HuH-7 (cell line): ENCODE measurements at places on chromosomes 16 and 17.

DNA sequence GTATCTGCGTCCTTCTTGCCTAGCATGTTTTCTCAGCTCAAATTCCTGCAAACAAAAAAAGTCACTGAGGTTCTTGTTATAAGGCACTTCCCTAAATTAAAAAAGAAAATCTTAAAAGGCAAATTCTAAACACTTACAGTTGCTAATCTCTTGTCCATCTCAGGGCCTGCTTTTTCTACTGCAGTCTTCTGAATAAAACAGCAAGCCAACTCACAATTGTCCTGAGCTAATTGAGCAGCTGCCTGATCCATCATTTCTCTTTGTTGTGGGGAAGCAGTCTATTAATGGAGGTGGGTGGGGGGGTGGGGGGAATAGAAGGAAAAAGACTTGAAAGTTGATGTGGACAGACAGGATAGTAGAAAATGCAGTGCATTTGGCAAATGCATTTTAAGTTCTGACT, 27.0 kb downstream of the SETD6 start:
- no peak for DNase-seq

- DNase-seq = no peak
These were observed 4.0 kb downstream of the GPRC5C start for GRCh38 chr17:74435775-74436359.

GRCh38 chr17:5000237-5000639, 2.5 kb downstream of the KIF1C start:
- no peak for DNase-seq

DNA sequence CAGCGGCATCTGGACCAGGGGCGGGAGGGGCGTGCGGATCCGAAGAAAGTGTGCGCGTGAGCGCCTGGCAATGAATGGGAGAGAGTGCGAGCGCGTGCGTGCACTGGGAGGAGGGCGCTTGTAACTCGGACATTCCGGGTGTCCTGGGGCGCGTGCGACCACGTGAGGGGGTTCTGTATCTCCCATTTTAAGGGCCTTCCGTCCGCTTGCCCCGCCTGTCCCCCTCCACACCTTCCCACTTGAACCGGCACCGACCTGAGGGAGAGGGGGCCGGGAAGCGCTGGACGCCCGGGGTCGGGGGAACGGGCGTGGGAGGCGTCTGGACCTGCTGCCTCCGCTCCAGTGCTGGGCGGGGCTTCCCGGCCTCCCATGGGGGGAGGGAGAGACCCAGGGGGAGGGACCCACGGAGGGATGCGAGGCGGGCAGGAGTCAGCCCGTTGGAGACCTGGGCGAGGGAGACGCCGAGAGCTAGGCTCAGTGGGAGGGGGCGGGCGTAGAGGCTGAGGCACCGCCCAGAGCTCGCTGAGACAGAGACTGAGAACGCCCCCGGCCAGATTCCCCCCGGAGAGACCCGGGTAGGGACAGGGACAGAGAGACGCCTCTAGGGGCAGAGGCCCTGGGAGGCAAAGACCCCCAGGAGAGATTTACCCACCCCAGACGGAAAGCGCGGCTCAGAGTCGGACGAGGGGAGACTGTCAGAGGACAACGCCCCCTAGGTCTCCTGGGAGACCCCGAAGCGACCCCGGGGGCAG, at the start of gene KREMEN2:
TSS of gene KREMEN2 (plus strand) at position 553 of the 752 bp plus-strand sequence. CDS start 246 bp downstream, outside the sequence.
- peak; percentile 87 for DNase-seq

GRCh38 chr17:30819971-30820705, 4.4 kb downstream of the CRLF3 start:
- DNase-seq = no peak

- no peak for DNase-seq
These were observed 953.9 kb upstream of the GOT2 start for GRCh38 chr16:59688006-59688405.

DNA sequence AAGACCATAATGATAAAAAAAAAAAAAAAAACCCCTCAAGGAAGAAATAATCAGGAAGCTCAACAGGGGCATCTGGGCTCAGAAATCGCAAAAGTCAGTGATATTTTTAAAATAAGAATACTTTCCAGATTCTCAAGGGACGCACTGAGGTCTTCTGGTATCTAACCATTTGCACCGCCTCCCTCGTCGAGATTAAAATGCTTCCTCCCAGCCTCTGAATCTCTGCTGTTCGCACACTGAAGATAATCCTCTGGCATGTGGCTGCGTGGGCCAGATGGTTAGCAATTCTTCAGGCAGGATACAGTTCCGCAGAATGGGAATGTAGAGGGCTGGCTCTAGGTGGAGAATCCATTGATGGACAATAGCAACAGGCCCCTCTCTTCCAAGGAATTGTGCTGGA, 211.7 kb upstream of the CDH5 start:
- no peak for DNase-seq

DNA sequence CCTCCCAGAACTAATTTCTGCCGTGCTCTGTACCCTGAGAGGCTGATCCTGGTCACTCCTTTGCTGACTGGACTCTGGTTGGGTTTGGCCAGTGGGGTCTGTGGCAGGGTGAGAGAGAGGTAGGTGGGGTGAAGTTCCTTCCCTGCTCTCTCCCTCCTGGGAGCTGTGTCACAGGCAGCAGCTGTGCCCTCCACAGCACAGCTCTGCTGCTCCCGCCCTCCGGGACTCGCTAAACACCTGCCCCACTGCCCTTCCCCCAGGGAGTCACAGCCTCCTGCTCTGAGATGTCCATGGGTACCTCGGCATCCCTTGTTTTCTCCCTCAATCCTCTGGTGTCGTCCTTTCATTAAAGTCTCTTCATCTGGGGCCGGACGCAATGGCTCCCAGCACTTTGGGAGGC, 66.4 kb downstream of the SRCIN1 start:
- no peak for DNase-seq

GRCh38 chr16:67199808-67200198, 872 bp downstream of the ELMO3 start:
- DNase-seq = no peak

GRCh38 chr17:76597156-76598003, 11.7 kb upstream of the ST6GALNAC2 start:
- DNase-seq = no peak

DNA sequence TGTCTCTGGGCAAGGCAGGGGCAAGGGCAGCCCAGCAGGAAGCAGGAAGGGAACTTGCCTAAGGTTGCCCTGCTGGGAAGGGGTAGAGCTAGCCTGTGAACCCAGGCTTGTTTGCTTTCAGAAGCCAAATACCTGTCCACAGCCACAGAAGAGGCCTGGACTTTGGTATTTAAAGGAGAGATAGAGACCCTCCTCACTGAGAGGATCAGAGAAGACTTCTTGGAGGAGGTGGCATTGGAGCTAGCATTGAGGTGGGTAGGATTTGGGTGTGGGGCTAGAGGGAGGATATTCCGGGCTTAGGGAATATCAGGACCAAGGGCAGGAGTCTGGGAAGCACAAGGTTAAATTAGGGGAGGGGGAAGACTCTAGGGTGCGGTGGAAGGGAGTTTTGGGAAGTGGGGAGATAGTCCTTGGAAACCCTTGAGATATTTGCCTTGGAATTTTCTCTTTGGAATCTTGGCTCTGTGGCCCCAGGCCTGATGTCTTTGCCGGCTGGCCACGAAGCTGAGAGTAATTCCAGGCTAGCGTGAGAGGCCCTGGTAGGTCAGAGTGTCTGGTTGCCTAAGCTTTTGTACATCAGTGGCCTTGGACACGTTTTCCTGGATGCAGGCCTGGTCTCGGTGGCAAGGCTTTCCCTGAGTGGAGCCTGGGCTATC, 13.1 kb upstream of the ETV4 start:
- DNase-seq = no peak

- DNase-seq = no peak
These were observed 311.3 kb upstream of the SOX9 start for GRCh38 chr17:71809537-71809936.

- DNase-seq = peak; percentile 68
These were observed 1.5 kb downstream of the ZFPM1 start for GRCh38 chr16:88454523-88454947.

DNA sequence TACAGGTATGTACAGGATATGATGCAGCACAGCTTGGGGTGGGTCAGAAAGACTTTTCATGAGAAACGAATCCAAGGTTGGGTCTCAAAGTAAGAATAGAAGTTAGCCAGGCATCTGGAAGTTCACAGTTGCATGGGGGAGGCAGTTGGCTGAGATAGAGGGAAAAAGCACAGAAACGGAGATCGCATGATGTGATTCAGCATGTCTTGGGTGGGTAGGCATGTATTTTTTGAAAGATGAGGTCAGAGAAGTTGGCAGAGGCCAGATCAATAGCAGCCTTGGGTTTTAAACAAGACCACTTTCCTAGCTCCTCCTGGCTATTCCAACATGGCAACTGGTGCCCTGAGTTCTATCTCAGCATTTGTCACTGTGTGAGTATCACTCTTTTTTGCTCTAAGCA, 67.2 kb downstream of the PCTP start:
- no peak for DNase-seq

DNA sequence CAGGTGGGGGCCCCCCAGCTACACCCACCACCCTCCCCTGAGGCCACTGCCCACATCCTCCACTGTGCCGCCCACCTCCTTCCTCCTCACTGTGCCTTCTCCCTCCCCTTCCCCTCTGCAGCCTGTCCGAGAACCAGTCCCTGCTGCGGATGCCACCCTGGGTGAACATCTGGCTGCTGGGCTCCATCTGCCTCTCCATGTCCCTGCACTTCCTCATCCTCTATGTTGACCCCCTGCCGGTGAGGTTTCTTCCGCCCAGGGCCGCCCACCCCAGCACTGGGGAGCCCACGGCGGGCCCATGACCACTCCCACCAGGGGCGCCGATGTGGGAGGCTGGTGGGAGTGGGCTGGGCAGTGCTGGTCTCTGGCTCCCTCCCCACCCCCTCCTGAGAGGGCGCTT, 22.1 kb downstream of the RABEP2 start:
- DNase-seq = no peak

GRCh38 chr16:21685034-21685455, 21.3 kb downstream of the OTOA start:
- DNase-seq = peak; percentile 31

DNA sequence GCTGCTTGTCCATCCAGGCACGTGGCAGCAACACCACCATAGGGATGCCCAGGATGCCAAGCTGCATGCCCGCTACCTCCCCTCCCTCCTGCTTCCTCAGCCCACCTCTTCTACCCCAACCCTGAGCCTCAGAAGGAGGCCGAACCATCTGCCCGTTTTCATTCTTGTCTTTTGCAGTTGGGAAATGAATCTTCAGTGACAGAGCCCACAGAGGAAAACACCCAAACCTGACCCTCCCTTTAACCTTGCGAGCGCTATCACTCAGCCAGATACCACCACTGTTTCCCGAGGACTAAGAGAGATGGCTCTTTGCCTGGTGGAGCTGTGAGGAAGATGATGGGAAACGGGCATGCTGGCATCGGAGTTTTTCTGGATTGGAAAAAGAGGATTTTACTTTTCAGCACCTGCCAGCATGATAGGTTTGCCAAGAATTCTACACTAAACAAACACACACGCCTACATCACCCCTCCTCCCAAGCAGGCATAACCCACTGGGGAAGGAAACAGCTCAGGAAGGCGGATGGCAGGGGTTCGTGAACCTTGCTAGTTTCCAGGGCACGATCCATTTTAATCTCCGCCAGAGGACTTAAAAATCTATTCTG, 457.4 kb downstream of the SLC39A11 start:
- DNase-seq = no peak

GRCh38 chr17:77944390-77945222, 13.9 kb upstream of the TNRC6C start:
- no peak for DNase-seq

DNA sequence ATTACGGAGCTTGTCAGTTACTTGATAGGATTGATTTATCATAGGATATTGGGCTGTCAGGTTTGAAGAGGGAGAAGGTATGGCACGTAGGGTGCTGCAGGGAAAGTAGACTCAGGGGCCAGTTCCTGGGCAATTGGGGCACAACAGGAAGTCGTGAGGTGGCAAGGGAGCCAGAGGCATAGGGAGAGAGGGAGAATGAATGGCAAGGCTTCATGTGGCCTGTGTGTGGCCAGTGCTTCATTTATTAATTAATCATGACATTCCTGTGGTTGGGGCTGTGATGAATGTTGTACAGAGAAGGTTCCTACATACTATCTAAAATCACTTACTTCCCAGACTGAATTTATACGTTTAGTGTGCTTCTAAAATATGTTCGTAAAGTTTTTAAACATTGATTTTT, 19.3 kb downstream of the MFSD11 start:
- no peak for DNase-seq

- no peak for DNase-seq
These were observed 64.1 kb downstream of the MARF1 start for GRCh38 chr16:15578824-15579223.

GRCh38 chr17:50129353-50129727, 620 bp downstream of the SAMD14 start:
- DNase-seq = no peak

DNA sequence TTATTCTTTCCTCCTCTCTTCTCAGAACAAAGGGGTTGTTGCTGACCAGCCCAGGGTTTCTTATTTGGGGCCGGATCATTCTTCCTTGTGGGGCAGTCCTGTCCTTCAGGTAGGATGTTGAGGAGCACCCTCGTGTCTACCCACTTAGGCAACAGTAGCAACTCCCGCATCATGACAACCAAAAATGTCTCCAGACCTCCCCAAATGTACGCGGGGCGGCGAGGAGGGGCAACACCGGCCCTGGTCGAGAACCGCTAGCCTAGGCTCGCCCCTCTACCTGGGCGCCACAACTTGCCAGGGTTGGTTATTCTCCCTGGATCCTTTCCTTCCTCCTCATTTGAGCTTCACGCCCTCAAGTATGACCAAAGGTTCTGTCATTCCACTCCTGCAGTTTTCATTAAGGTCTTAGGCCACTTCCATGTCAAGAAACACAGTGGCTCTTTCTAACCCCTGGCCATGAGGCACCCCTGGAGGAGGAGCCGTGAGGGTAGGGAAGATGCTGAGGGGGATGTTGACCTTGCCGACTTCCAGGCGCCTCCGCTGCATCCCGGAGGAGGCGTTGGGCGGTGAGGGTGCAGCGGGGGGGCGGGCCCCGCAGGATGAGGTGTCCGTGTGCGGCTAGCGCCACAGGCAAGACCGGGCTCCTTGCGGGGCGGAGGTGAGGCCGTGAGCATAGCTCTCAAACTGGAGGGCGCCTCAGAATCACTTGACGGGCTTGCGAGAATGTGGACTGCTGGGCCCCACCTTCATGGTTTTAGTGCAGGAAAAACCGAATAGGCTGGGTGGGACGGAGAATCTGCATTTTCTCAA, 712 bp upstream of the SPECC1 start:
- no peak for DNase-seq

- no peak for DNase-seq
These were observed 38.2 kb upstream of the ZFHX3 start for GRCh38 chr16:73086108-73086507.

GRCh38 chr16:35794896-35795295, 2335.5 kb downstream of the TP53TG3F start:
- no peak for DNase-seq

DNA sequence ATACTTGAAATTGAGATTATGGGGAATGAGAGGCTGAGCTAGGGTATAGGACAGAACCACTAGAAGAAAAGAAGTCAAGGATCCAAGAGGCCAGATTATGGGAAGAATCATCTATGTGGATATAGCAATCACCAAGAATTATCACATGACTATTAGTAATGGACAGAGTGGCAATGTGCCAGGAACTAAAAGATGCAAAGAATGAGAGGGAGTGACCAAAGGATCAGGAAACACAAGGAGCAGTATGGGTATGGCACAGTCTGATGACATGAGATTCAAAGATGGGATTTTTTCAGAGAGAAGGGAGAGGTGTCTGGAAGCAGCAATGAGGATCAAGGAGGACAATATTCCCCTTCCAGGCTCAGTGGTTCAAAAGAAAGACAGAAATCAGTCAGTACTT, 212.2 kb downstream of the AATF start:
- no peak for DNase-seq

GRCh38 chr17:969811-970355, 9.7 kb downstream of the NXN start:
- no peak for DNase-seq

GRCh38 chr16:57061084-57061905, 31.1 kb upstream of the CPNE2 start:
- no peak for DNase-seq
